ENCODE measurements at places on chromosomes 13 and 19. TPM values are rescaled to one million over a fixed set of nuclear protein-coding genes. Genes with fewer than 3 reads are reported as not detected.

SLC25A41 gene
- total RNA-seq, result not detected

SULT2A1 gene
- total RNA-seq, result not detected

RASIP1 gene
- 2.9 TPM for total RNA-seq

PODNL1 gene
- 0.73 TPM for total RNA-seq

ZNF790 gene
- total RNA-seq, result 4.1 TPM

C13orf46 gene
- total RNA-seq, result 0.39 TPM

MICU2 gene
- 24.0 TPM for total RNA-seq

FLT3 gene
- total RNA-seq, result not detected

BLVRB gene
- 101 TPM for total RNA-seq

RNF6 gene
- 20.9 TPM for total RNA-seq

KIR2DL4 gene
- total RNA-seq, result not detected

ZNF536 gene
- total RNA-seq, result not detected

ZIC5 gene
- total RNA-seq, result not detected

IL4I1 gene
- 1.1 TPM for total RNA-seq

NKG7 gene
- total RNA-seq, result not detected

COL5A3 gene
- 18.7 TPM for total RNA-seq

TPRX2 gene
- not detected for total RNA-seq

ADAMTSL5 gene
- total RNA-seq, result 1.6 TPM

KIRREL2 gene
- total RNA-seq, result under 0.01 TPM

IZUMO1 gene
- total RNA-seq, result not detected

GFY gene
- total RNA-seq, result not detected

NBEA gene
- total RNA-seq, result 1.1 TPM

HNRNPM gene
- total RNA-seq, result 56.5 TPM

VRK3 gene
- 26.8 TPM for total RNA-seq

NPAS1 gene
- 0.39 TPM for total RNA-seq

MPHOSPH8 gene
- 8.8 TPM for total RNA-seq

LGALS13 gene
- not detected for total RNA-seq

TMEM190 gene
- not detected for total RNA-seq

TJP3 gene
- not detected for total RNA-seq

MAP4K1 gene
- under 0.01 TPM for total RNA-seq

KL gene
- 0.20 TPM for total RNA-seq

ZNF626 gene
- 10.3 TPM for total RNA-seq

C19orf67 gene
- total RNA-seq, result not detected

LILRA1 gene
- not detected for total RNA-seq

FLT1 gene
- total RNA-seq, result under 0.01 TPM

All from subcutaneous preadipocyte (primary cell).